K562 (cell line): ENCODE measurements at places on chromosomes 5 and 9. TPM values are rescaled to one million over a fixed set of nuclear protein-coding genes. Genes with fewer than 3 reads are reported as not detected.

DNA sequence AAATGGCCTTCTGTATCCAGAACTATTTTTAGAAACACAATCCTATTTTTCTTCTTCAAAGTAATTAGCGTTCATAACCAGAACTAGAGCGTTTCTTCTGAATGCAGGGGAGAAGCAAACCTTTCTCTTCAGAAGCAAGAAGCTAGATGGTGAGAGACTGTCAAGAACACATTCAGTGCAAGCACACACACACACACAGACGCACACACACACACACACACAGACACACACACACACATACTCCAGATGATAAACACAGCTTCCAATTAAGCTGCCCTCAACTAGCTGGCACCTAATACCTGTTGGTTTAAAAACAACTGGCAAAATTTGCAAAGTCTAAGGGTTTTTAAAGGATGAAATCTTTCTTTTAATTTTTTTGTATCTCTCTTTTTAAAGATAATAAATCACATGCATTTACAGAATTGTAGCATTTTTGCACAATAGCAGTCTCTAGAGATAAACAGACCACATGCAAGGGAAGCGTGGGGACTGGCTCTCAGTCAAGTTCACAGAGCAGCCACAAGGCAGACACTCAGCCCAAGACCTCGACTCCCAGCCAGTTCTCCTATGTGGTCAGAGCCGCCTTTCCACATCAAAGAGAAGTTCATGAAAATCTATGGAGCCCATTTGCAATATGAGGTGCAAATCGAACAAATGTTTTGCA lies 138.5 kb downstream of the TTLL11 start:
- no peaks in the 10 kb centered on the region for H3K36me3 ChIP-seq
- H3K4me1 ChIP-seq = no peaks in the 10 kb centered on the region
- no peak overlapping the region for H3K4me3 ChIP-seq
- DNase-seq = no peak

BICD2 gene
- total RNA-seq = 22.4 and 23.4 TPM in 2 replicates

DNA sequence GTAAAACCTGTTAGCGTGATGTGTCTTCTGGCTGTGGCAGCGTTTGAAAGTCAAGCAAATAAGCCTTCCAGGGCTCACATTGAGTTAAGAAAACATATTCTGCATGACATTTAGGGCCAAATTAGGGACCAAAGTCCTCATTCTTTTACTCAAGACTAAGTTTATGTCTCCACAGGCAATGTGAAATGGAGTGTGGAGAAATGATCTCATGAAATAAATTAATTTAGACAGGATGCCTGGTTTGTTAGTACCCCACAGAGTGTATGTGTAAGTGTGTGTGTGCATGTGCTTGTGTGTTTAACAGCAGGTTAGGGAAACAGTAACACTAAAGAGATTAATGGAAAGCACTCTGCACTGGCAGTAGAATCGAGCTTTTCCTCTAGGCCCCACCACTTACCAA lies 82.9 kb upstream of the SNX2 start:
- no peaks in the 10 kb centered on the region; the same call in 1 of the 2 replicates for H3K27me3 ChIP-seq
- DNase-seq = no peak
- H3K4me3 ChIP-seq = no peak overlapping the region
- no peak overlapping the region for H3K27ac ChIP-seq
- H3K4me1 ChIP-seq = no peaks in the 10 kb centered on the region

DNA sequence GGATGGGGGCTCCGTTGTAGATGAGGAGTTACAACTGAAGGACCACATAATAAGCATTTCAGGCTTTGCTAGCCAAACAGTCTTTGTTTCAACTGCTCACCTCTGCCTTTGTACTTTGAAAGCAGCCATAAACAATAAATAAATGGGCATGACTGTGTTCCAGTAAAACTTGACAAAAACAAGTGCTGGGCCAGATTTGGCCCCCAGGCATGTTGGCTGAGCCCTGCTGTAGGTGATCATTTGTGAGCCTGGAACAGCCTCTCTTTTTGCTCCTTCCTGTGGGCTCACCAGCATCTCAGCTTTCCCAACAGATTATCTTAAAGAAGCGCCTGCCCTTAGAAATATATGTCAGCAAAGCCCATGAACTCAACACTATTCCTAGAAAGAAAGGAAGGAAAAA lies 149.4 kb downstream of the GOLPH3 start:
- H3K27me3 ChIP-seq = peaks cover 36% of the 10 kb centered on the region
- no peaks in the 10 kb centered on the region for H3K4me1 ChIP-seq
- no peak overlapping the region for H3K27ac ChIP-seq
- H3K4me3 ChIP-seq = no peak overlapping the region
- no peaks in the 10 kb centered on the region for H3K36me3 ChIP-seq

PCDHB7 gene
- not detected in 2 replicates for total RNA-seq

- no peaks in the 10 kb centered on the region for H3K4me1 ChIP-seq
- H3K4me3 ChIP-seq = no peak overlapping the region
- DNase-seq = no peak
- H3K27me3 ChIP-seq = peaks cover 30% of the 10 kb centered on the region
Measured at GRCh38 chr5:151587796-151588555, 3.2 kb downstream of the FAT2 start.

DOCK2 gene
- 28.2 and 29.1 TPM in 2 replicates for total RNA-seq

GRCh38 chr9:27157736-27158135 lies 48.7 kb downstream of the TEK start:
- no peaks in the 10 kb centered on the region for H3K27me3 ChIP-seq
- no peaks in the 10 kb centered on the region for H3K36me3 ChIP-seq
- H3K4me3 ChIP-seq = no peak overlapping the region
- no peak overlapping the region for H3K27ac ChIP-seq
- DNase-seq = no peak

ASS1 gene
- total RNA-seq = 3.7 TPM in 2 replicates

PRSS3 gene
- 0.42 and 1.3 TPM in 2 replicates for total RNA-seq

PMPCA gene
- total RNA-seq = 118 and 139 TPM in 2 replicates

DNA sequence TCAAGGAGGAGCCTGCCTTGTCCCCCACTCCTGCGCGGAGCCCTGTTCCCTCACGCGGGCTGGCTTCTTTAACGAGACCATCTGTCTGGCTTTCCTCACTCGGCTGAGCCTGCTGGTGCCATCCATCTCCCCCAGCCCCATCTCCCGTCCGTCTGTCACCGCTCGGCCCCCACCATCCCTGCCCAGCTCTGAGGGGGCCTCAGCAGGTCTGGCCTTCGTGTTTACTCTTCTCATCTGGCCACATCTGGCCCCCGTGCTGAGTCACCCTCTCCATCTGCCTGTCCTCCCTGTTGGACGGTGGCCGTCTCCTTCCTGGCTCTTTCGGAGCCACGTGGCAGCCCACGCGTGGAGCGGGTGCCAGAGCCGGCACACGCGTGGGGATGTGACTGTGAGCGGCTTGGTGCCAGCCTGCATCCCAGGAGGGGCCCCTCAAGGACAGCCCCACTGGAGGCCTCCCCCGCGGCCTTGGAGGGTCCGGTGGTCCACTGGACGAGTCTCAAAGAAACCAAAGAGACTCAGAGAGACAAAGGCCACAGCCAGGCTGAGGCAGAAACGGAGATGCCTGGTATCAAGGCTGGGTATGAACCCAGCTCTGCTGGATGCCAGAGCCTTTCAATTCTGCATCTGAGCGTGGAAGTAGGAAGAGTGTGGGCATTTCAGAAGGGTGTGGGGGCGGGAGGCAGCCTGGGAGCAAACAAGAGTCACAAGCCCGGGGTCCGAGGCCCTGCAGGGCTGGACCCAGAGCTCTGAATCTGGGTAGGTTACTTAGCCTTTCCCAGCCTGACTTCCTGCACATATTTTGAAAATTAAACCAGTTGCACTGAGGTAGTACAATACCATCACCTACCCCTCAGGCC lies 76.7 kb upstream of the UNC5A start:
- no peak overlapping the region for H3K4me3 ChIP-seq
- peaks cover 90% of the 10 kb centered on the region for H3K27me3 ChIP-seq
- no peak overlapping the region for H3K27ac ChIP-seq
- no peaks in the 10 kb centered on the region for H3K36me3 ChIP-seq
- no peaks in the 10 kb centered on the region for H3K4me1 ChIP-seq

DNA sequence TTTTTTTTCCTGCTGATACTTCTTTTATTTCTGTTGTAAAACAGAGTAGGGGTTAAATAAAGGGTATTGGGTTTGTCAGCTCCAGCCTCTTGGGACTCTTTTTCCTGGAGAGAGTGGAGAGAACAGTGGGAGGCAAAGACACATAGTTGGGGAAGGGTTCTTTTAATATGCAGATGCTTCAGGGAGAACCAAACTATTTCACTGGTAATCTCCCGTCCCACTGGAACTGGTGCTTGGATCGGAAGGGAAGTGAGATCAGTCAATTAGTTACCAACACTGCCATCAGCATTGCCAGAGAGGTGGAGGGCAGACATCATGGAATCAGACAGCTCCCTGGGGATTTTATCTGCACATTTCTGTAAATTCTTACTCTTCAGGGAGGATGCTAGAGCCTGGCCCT lies 47.6 kb upstream of the ELOVL7 start:
- no peak for DNase-seq
- no peak overlapping the region for H3K4me3 ChIP-seq
- H3K27ac ChIP-seq = no peak overlapping the region
- H3K4me1 ChIP-seq = no peaks in the 10 kb centered on the region
- no peaks in the 10 kb centered on the region for H3K27me3 ChIP-seq
